ENCODE measurements at places on chromosomes 11 and 22. TPM values are rescaled to one million over a fixed set of nuclear protein-coding genes. Genes with fewer than 3 reads are reported as not detected.

APOL6 gene
- 31.7 TPM for total RNA-seq

SLC22A8 gene
- not detected for total RNA-seq

TSPAN18 gene
- total RNA-seq = 4.2 TPM

- no peak for DNase-seq
Observed at GRCh38 chr11:66473608-66474515, 6.4 kb upstream of the DPP3 start.

DNA sequence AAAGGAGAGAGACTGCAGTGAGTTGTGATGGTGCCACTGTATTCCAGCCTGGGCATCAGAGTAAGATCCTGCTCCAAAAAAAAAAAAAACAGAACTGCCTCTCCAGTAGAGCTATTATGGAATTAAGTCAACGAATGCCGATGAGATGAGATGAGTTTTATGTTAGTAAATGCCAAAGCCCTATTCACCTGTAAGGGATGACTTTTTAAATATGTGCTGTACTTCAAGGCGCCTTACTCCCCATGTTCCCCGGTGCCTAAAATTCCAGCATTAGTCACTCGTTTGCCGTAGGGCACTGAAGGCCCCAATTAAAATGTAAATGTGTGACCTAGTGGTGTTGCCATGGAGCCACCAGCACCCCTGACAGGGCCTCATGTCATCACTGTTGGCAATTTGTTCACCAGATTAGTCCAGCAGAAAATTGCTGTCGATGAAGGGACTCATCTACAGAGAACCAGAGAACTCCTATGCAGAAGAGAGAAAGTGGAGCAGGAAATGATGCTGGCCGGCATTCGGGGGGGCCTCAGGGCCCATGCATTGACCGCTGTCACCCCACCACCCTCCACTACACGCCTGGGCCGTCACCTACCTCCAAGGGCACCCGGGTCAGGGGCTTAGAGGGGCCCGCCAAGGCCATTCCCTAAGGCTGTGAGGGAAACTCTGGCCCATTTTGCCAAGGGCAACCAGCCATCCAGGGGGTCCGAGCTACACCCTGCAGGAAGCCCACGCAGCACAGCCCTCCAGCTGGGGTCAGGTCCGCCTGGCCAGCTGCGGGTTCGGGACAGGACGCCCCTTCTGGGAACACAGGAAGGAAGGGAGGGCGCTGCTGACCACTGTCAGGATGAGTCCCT lies 17.8 kb downstream of the LIF start:
- DNase-seq = no peak

DNA sequence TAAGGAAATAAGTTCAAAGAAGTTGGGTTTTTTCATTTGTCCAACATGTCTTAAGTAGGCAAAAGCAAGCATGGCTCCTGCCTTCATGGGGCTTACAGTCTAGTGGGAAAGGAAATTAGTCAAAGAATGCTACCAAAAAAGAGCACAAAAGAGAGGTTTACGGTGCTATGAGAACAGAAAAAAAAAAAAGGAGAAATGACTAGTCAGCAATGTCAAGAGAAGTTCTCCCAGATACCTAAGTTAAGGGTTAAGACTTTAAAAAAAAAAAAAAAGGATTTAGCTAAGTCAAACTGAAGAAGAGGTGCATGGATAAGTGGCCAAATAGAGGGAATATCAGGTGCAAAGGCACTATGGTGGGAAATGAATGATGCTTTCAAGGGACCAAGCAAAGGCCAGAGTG lies 29.3 kb downstream of the SERGEF start:
- DNase-seq = no peak

DNA sequence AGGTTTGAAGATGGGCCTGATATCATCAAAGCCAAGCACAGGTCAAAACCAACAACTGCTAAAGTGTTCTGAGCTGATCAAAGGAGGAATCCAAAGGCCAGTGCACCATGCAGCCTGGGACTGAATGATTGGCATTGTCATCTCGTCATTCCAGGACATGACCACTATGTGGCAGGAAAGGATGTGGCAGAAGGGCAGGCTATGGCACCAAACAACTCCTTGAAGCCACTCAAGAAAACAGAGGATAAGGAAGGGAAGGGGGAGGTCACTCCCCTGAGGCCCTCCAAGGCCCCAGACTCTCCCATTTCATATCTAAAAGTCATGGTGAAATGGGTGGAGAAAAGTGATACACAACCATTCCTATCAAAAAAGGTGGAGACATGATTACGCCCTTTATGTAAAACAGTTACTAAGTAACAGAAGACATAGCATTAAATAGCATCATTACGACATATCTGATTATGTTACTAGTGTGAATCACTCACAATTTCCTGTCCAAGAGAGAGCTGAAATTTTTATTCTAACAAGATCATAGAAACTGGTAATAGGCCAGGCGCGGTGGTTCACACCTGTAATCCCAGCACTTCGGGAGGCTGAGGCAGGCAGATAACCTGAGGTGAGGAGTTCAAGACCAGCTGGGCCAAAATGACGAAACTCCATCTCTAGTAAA lies 49.3 kb downstream of the AHNAK start:
- no peak for DNase-seq

- DNase-seq = no peak
Observed at GRCh38 chr11:68594123-68594522, 90.2 kb upstream of the GAL start.

DNA sequence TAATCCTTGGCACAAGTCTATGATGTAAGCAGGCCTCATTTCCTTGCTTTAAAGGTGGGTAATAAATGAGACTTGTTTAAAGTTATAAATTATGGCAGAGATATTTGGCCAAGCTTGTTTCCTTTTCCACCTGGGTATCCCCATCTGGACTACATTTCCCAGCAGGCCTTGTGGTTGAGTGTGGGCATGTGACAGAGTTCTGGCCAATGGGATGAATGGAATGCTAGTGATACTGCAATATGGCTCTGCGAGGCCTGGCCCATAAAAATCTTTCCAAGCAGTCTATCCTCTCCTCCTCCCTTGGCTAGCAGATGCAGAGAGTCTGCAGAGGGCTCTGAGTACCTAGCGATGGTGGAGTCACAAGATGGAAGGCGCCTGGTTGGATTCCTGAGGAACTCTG lies 102.5 kb downstream of the TIMP3 start:
- DNase-seq = no peak

DNA sequence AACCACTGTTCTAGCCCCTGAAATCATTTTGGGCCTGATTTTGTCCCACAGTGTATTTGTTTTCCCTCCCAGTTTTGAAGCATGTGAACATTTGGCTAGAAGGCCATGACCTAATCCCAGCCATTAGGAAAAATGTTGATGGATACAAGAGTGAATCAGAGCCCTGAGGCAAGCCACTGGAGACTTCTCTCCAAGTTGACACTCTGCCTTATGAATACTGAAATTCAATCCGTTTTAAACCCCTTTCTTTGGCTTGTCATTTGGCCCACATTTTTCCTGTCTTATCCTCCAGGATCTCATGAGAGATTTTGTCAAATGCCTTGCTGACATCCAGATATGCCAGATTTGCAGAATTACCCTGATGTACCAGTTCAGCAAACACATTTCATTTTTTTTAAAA lies 158.8 kb downstream of the FAT3 start:
- no peak for DNase-seq
